ENCODE measurements at places on chromosomes 5 and 9.

DNA sequence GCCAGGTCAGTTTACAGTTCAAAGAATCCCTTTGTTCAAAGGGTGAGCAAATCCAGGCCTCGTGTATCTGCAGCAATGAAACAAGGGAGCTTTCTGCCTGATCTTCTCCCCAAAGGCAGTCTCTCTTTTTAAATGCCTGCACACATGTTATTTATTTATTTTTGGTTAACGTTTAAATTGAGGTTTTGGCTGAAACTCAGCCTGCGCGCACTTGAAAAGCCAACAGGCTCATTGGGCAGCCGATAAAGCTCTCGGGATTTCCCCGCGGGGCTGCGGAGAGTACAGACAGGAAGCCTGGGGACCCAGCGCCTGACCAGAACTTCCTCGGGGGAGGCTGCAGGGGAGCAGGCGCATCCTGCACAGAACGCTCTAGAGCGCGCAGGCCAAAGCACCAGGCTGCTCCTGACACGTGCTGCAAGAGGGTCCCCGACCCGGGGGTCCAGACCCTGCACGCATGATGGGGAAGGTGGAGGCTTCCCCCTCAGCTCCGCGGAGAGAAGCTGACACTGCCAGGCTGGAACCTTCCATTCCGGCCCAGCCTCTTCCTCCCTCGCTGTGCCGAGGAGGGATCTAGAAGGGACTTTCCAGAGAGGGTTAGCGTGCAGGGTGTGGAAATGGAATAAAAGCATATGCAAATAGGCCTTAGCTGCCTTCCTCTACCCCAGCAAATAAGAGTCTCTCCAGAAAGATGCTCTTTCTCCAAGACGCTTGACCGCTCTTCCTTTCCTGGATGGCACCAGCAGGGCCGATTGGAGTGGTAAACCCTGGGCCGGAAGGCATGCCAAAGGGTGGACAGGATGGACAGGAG is 46.1 kb downstream of the PTTG1 start:
- DNase-seq: no peak

- peak; percentile 83 for DNase-seq
Observed at GRCh38 chr9:129334105-129334935, 156.3 kb upstream of the IER5L start.

DNA sequence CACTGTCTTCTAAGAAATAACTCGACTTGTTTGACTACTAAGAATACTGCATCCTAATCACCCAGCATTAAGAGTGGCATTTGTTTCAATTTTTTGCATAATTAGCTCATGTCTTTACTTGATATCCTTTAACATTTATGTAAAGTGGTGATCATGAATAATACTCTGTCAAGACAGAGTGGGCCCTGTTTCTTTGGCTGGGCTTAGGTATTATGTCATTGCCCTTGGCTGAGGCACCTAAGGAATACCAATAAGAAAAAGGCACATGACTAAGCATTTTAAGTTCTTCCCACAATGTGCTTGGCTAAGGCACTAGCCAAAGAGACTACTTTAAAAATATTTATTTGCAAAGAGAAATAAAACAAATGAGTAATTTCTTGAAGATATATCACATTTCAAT is 308.1 kb downstream of the CTNND2 start:
- DNase-seq: no peak

DNA sequence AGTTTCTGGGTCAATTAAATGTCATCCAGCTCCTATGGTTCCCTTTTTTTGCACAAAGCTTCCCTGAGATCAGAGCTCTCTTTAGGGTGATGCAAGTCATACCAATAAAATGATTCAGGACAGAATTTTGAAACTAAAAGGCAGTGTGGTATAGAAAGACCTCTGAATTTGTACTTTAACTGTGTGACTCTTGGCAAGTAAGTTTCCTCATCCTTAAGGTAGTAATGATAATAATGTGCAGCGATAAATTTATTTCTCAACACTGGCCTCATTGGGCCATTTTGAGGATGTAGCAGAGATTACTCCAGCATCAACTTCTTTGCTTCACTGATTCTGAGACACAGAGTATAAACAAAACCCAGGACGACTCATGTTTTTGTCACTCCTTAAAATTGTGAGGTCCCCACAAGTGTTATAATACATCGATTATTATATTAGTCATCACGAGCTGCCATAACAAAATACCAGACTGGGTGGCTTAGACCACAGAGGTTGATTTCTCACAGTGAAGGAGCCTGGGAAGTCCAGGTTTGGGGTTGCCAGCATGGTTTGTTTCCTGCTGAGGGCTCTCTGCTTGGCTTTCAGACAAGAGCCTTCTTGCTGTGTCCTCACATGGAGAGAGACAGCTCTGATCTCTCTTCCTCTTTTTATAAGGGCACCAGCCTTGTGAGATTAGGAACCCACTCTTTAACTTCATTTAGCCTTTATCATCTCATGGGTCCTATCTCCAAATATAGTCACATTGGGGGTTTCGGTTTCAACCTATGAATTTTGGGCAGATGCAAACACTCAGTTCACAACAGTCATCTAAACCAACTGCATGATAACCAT is 293.0 kb downstream of the ZNF608 start:
- no peak for DNase-seq

- DNase-seq: peak; percentile 51
Observed at GRCh38 chr5:65722575-65723403, 784 bp downstream of the NLN start.

- no peak for DNase-seq
Observed at GRCh38 chr9:21268347-21268657, 28.5 kb upstream of the IFNA14 start.

DNA sequence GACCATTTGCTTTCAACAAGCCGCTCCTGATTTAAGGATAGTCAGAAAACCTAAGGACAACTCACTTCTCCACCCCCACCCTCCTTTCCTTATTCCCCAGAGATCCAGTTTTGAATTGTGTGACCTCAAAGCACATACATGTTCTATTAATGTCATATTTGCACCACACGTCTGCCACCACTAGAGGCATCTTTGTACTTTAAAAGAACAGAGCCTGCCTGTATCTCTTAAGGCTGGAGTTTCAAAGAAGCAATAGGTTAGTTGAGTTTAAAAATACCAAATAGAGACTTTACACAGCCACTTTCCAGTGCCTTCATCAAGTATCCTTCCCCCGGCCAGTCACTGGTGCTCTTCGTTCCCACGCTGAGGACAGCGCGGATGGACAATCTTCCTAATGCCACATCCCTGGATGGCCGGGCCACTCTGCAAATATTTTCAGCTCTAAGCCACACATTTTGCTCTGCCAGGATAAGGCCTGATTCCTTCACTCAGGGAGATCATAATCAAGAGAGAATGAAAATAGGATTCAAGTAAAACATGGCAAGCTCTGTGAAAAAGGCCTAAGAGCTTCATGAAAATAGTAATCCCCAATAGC is 146.3 kb downstream of the SNCAIP start:
- DNase-seq: peak; percentile 10

GRCh38 chr5:146390469-146390868 is 51.8 kb downstream of the POU4F3 start:
- no peak for DNase-seq

GRCh38 chr5:110256298-110256697 is 470.2 kb downstream of the TMEM232 start:
- DNase-seq: no peak

GRCh38 chr9:130444565-130445221 is at the start of gene ASS1:
Gene ASS1 (plus strand): TSS chr9:130444961. CDS start chr9:130452229, 7,268 bp downstream.
- DNase-seq: no peak

DNA sequence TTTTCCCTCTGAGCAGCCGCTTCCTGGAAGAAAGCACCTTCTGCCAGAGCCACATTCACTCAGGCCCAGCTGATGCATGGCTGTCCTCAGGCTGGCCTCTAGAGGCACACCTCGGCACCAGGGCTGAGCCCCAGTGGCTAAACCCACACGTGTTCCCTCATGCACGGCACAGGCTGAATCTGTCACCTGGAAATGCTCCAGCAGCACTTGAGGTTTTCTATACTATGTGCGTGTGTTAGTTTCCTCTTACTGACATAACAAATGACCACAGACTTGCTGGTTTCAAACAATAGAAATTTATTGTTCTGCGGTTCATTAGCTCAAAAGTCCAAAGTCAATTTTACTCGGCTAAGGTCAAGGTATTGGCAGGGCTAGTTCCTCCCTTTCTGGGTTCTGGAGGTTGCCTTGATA is 141.4 kb downstream of the LRRC70 start:
- DNase-seq: no peak

- DNase-seq: no peak
Observed at GRCh38 chr5:62376064-62376463, 27.6 kb downstream of the DIMT1 start.

GRCh38 chr9:22215521-22215920 is 206.4 kb upstream of the CDKN2B start:
- DNase-seq: no peak

DNA sequence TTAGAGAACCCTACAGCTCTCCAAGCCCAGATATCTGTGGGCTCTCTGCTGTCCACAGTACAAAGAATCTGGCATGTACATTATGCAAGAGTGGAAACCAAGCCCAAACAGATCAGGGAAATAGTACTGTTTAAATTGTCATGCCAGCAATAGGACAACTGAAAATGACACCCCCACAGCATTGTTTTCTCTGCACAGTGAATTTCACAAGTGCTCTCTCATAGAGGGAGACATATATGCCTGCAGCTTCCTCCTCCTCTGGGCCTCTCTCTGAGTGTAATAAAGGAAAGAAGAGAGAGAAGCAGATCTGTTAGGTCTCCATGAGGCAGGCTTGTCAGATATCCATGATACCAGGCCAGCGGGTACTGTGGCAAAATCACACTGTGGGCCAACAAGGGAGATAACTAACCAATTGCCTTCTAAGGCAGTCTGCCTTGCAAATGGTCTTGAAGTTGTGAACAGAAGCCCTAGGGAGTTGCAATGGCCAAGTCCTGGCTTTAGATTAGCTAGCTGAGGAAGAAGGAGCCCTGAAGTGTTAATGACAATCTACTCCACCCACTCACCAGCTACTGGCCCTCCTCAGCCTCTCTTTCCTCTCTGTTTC is 54.4 kb upstream of the JMY start:
- no peak for DNase-seq

- no peak for DNase-seq
Observed at GRCh38 chr9:37511016-37512010, 25.6 kb downstream of the POLR1E start.

- DNase-seq: no peak
Observed at GRCh38 chr5:40052808-40053207, 626.9 kb upstream of the PTGER4 start.

DNA sequence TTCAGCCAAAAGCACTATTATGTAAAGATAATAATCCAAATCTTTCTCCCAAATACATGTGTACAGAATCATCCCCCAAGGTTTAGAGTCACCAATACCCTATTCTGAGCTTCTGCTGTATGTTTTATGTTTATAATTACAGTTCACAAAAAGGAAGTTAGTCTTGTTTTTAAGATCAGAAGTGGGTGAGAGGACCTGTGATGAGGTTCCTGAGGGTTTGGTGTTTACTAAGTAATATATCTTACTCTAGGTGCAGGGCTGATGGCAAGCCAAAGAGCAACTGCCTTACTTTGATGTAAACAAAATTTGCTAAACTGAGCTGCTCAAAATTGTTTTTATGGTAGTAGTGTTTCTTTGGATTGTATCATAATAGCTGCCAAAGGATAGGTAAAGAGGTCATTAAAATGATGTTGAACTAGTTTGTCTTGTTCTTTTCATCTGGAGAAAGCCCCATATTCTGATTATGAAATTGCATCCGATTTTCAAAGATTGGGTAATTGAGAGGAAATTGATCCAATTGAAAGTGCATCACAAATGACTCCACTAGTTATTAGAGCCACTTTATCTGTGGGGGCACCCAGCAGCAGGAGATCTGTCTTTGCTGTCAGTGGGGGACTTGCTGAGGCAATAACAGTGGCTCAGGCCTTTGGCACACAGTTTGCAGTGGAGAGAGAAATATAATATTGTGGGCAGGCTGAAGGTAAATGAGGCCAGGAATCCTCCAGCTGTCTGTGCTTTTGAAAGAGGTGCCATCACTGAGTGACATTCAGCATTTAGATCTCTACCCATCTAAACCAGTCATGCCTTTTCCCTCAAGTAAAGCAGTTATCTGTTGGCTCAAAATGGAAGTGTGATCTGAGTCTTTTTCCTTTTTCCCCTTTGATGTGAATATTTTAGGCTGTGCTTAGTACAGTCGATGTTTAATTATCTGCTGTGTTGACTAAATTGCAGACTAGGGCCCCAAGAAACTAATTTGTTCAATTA is 14.1 kb downstream of the TRIM32 start:
- DNase-seq: no peak

- DNase-seq: no peak
Observed at GRCh38 chr5:56161439-56161823, 71.7 kb downstream of the ANKRD55 start.

DNA sequence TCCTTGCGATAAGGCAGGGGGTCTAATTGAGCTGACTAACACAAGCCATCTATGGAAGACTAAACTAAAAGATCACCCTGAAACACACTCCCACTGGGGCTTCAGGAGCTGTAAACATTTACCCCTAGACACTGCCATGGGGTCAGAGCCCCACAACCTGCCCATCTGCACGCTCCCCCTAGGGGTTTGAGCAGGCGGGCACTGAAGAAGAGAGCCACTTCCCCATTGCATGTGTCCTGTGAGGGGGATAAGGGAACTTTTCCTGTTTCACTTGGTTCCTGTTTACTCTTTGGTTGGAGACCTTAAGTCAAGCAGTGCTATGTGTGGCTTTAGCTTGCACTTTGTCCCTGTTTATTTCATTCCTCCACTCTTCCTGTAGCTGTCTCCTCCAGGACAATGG is 1929.5 kb upstream of the CDH9 start:
- DNase-seq: no peak

GRCh38 chr5:87776785-87777184 is 364.1 kb upstream of the CCNH start:
- no peak for DNase-seq

DNA sequence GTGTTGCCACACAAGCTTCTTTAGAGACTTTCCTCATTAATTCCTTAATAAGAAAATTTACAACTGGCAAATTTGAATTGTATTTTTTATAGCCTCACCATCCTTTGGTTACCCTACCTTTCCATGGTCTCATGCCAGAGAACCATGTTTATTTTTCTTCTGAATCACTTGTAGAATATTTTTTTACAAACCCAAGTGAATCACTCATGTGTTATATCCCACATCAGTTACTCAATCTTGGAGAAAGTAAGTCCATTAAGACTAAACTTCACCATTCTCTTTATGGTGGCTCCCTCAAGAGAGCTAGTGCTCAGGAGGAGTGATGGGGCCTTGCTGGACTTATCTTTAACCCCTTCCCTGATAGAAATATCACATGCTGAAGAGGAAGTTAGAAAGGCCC is 128.9 kb downstream of the SUSD1 start:
- no peak for DNase-seq

All from H54 (cell line).